CD4-positive, alpha-beta T cell (primary cell): ENCODE measurements at places on chromosomes 2 and 18.

- DNase-seq = no peak
Observed at GRCh38 chr2:14677039-14677438, 44.5 kb downstream of the LRATD1 start.

GRCh38 chr2:11534746-11535484 is 1.1 kb downstream of the GREB1 start:
- DNase-seq = no peak

DNA sequence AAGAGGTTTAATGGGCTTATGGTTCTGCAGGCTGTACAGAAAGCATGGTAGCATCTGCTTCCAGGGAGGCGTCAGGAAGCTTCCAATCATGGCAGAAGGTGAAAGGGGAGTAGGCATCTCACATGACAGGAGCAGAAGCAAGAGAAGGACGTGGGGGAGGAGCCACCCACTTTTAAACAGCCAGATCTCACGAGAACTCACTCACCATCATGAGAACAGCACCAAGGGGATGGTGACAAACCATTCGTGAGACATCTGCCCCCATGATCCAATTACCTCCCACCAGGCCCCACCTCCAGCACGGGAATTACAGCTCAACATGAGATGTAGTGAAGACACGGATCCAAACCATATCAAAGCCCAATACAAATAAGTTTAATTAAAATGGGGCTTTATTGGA is 113.8 kb downstream of the ATL2 start:
- DNase-seq = no peak

GRCh38 chr2:26537826-26538475 is 60.0 kb upstream of the OTOF start:
- no peak for DNase-seq

DNA sequence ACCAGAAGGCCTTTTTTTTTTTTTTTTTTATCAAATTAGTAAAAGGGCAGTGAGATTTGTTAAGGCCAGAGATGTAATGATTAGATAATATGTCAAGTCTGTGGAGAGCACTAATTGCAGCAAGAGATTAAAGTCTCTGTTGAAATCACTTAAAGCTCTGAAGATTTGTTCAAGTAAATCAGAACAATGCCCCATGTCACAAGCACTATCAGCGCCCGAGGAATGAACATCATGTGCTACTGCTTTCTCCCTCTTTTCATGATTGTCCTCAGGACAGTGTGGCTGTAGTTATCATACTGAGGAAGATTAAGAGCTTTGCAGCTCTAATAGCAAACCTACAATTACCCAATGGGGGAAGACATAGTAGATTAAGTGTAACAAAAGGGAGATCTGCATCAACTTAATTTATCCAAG is 71.1 kb downstream of the TDRD15 start:
- no peak for DNase-seq

GRCh38 chr2:85134255-85134895 is 1.2 kb downstream of the TCF7L1 start:
- no peak for DNase-seq

- no peak for DNase-seq
Observed at GRCh38 chr2:24717263-24717951, 75.8 kb downstream of the PTRHD1 start.

DNA sequence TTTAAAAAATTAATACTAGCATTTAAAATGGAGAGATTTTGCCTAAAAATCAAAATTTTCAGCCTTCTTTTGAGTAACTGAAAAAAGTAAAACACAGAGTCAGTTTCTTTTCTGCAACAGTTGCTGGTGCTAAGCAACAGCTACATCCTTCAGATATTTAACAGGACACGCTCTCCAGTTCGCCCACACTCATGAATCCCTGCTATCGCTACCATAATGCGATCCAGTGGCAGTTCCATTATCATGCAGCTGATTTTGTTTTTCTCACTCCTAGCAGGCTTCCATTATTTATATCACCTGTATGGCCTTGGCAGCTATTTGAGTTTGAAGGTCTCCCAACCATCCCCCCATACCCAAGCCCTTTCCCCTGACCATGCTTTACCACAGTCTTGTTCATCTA is 93.1 kb upstream of the NCKAP5 start:
- no peak for DNase-seq

- DNase-seq = no peak
Observed at GRCh38 chr2:177270531-177270930, 6.0 kb upstream of the NFE2L2 start.

GRCh38 chr2:28447943-28448792 is 47.7 kb upstream of the PLB1 start:
- DNase-seq = peak; percentile 45

GRCh38 chr2:61272421-61273070 is 110.6 kb downstream of the C2orf74 start:
- no peak for DNase-seq

DNA sequence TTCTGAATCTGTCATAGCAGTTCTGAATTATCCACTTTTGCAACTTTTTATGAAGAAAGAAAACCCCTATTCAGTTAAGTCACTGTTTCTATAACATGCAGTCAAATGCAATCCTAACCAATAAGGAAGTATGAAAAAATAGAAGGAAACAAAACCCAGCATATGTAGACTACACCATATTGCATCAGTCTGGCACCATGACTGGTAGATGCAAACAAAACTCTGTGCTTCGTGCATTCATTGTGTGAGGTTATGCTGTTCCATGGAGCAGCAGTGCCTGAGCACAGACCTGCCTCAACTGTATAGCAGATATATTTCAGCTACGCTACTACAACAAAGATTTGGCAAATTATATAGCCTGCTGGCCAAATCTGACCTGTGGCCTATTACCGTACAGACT is 325.5 kb downstream of the LRP1B start:
- DNase-seq = no peak

- no peak for DNase-seq
Observed at GRCh38 chr2:12605936-12606335, 110.8 kb upstream of the TRIB2 start.

GRCh38 chr2:132815516-132815915 is 145.5 kb upstream of the LYPD1 start:
- DNase-seq = no peak

GRCh38 chr2:37831081-37831780 is 93.9 kb upstream of the RMDN2 start:
- no peak for DNase-seq

GRCh38 chr2:102149243-102149642 is 6.7 kb downstream of the IL1R1 start:
- DNase-seq = no peak

- DNase-seq = no peak
Observed at GRCh38 chr18:8177330-8178016, 431.8 kb upstream of the RAB12 start.

- no peak for DNase-seq
Observed at GRCh38 chr2:229856413-229856812, 65.4 kb downstream of the TRIP12 start.
